Right forelimb (tissue), 1 donor: ENCODE measurements at places on chromosomes 1 and 21.

DNA sequence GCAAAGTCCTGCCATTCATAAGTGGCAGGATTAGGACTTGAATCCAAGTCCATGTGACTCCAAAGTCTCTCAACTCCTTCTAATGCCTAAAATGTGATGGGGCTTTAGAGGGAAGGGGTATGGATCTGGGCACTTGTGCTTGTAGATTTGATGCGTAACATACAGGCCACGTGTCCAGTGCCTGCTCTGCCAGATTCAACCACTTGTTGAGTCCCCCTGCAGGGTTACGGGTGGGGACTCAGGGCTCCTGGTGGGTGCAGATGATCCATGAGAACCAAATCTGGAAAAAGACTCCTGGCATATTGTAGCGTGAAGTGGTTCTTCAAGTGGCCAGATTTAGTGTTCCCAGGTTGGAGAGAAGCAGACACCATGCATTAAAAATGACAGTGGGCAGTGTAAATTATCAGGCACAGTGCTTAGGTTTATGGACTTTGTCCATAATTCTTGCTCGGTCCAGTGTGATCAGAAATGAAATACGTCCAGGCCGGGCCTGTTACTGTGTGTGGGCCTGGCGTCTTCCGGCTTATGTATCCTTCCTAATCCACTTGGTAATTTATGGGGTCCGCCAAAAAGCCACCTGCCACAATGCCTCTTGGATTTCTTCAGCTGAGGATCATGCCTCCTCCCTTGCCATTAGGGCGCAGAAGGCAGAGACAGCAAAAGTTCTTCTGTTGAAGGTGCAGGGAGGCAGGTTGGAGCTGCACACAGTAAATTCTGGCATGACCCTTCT is 51.2 kb upstream of the LRP8 start:
- peak; percentile 32 for DNase-seq

DNA sequence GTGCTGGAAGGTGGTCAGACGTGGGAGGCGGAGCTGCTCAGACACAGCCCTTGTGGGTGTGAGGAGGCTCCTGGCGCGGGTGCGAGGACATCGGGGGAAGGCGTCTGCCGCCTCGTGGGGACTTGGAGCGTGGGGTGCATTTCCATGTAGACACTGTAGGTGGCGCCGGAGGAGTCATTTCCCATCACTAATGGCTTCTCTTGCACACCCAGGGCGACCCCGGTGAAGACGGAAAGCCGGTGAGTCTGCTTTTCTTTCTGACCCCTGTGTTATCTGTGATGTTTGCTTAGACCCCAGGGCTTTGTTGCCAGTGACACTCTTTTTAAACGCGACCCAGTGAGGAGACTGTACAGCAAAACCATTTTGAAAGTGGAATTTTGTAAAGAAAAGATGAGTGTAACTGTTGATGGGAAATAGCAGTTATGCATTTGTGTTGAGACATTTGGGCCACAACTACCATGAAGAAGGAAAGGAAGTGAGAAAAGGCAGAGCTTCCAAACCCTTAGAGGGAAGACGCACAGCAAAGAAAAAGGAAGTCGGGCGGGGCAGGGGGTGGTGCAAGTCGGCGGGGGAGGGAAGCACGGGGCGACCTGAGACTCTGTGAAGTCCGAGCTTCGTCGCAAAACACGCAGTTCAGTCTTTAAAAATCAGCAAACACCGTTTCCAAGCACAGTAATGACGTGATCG is 64.0 kb downstream of the SLC19A1 start:
- DNase-seq: peak; percentile 83

DNA sequence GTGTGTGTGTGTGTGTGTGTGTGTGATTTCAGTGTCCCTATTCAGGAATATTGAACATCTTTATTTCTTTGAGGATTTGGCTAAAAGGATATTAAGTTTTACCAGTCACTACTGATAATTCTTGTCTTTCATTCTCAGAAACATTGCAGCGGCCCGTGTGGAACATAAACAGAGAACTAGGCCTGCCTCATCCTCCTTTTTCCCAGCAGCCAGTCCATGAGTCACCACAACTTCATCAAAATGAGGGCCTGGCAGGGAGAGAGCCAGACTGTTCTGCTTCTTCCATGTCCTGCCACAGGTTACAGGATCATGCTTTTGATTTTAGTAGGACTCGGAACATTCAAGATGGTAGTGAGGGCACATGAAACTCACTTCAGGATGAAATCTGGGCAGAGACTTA is 50.7 kb downstream of the LRIG2 start:
- DNase-seq: no peak

DNA sequence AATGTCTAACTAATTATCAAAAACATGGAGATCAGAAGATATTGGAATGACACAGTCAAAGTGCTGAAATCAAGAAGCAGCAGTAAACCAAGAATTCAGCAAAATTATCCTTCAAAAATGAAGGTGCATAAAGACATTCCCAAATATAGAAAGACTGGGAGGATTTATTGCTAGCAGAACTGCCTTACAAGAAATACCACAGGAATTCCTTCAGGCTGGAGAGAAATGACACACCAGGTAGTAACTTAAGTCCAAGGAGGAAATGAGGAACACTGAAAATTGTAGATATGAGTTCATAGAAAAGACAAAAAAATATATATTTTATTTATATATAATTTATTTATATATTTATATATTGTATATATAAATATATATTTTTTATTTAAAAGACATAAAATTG is 217.2 kb downstream of the RPS6KC1 start:
- no peak for DNase-seq

- no peak for DNase-seq
Measured at GRCh38 chr1:13228343-13228781, 2.4 kb upstream of the PRAMEF18 start.

- no peak for DNase-seq
Measured at GRCh38 chr1:37761416-37762095, 3.4 kb downstream of the EPHA10 start.

DNA sequence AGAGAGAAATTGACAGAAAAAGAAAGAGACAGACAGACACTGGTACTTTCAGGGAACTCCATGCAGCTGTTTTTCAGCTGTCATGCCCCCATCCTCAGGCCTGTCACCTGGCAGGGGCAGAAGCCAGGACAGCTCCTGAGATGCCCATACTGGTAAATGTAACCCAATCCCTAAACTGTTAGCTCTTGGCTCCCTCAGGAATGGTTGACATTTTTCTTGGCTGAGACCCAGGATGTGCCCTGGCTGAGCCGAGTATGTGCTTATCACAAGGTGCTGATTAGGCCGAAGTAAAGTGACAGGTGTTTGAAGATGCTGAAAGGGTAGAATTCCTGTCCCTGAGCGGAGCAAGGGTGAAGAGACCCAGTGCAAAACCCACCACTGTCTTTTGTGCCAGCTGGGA is 50.7 kb downstream of the PGM1 start:
- no peak for DNase-seq

- no peak for DNase-seq
Measured at GRCh38 chr1:10019561-10019960, 13.2 kb upstream of the UBE4B start.

GRCh38 chr1:24071941-24072340 is 40.0 kb downstream of the MYOM3 start:
- DNase-seq: no peak

- DNase-seq: no peak
Measured at GRCh38 chr21:28674763-28675162, 317.9 kb downstream of the LTN1 start.

DNA sequence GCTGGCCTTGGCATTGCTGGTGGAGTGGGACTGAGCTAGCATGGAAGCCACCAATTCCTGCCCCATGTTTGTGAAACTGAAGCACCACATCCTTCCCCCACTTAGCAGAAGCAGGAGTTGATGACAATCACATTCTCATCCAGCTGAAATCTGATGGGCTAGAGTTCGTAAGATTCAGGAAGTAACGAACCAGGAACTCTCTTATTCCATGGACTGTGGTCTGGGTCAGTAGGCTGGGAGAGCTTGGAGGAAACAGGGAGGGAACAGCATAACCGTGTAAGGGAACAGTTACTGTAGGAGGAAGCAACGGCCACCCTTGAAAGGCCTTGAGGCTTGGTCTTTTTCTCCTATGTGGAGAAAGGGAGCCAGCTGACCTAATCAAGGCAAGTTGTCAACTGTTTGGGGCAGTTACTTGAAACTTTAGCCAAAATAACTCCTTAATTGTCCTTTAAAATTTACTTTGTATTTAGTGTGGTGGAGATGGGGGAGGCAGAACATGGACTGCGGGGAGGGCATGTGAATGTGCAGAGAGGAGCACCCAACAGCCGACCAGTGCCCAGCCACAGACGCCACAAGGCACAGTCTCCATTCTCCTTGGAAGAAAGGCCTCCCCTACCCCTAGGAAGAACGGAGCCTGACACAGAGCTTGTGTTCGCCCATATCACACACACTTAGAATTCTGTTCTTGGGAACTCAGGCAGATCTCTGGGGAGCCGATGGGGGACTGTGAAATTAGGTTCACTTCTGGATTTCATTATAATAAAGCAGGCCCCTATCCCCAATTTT is 2.0 kb upstream of the COQ8A start:
- no peak for DNase-seq

DNA sequence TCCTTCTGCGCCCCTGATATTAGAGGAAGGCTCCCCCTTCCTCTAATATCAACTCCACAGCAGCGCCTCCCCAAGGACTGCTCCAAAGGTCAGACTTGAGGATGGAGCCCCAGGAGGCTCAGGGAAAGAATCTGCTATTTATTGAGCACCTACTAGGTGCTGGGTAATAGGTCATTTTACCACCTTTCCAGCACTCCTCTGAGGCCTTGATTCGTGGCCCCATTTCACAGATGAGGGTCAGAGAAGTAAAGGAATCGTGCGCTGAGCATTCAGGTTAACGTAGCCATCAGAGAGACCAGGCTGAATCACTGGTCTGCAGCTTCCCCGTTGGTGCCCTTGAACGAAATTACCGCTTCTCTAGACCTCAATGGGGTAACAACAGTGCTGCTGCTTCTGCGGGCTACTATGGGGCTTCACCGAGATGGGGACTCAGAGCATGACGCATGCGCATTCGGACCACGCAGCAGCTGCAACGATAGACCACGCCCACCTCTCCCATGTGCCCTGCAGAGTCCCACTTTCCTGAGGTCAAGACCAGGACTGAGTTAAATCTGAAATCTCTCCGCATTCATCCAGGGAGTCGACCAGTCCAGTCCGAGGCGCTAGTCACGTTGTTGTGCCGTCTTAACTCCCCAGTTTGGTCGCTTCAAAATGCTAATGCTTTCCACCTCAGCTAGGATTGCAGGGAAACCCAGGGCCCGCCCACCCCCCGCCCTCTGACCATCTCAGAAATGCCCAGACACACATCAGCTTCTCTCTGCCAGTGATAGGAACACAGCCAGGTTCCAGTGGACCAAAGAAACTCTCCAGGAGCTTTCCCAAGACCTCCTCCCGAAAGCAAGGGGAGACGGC is 12.9 kb downstream of the CAMK2N1 start:
- no peak for DNase-seq

DNA sequence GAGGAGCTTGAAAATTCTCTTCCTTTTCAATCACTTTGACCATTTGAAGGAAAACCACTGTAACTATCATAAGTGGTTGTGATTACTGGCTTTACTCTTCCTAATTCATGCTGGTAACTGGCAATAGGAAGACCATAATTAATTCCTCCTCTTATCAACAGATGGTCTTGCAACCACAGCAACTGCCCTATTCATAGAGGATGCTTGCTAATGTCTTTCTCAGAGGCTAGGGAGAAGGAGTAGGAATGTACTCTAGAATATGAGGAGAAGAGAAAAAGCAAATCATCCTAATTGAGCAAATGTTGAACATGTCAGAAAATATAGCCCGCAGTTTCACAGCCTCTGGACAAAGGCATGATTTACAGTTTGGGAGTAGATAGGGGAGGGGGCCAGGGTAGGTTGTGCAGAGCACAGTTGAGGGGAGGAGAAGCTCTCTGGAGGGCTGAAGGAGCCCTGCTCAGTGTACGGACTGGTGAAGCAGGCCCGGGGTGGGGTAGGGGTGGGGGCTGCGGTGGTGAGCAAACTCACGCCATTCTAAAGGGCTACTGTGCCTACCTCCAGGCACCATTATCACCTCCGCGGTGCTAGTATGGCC is 192.9 kb downstream of the PCP4 start:
- DNase-seq: no peak

GRCh38 chr1:206461602-206462455 is 8.4 kb upstream of the IKBKE start:
- DNase-seq: peak; percentile 76

- DNase-seq: no peak
Measured at GRCh38 chr21:44952929-44953627, 13.2 kb downstream of the SLX9 start.
